ENCODE measurements at places on chromosomes 1 and 21.
A peak's percentile ranks its signal among the peaks of the same experiment; 100 is the strongest.

DNA sequence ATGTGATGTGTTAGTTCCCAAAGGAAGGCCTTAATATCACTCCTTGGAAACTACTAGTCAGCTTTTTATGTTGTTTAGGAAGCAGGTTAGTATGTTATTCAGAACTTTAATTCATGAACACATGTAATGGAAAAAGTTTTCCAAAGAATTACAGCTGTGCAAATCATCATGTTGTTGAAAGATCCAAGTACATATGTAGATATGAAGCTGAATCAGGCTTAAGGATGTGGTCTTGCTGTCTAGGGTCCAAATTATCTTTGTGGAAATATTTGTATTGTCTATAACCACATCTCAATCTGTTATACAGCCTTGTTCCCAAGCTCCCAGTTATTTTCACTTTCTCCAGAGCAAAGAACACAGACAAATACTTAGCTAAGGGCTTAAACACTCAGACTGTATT lies 231.6 kb downstream of the TPR start:
- no peaks in the 10 kb centered on the region for H3K4me1 ChIP-seq
- no peaks in the 10 kb centered on the region for H3K27me3 ChIP-seq
- no peak for DNase-seq
- no peaks in the 10 kb centered on the region for H3K36me3 ChIP-seq

DNA sequence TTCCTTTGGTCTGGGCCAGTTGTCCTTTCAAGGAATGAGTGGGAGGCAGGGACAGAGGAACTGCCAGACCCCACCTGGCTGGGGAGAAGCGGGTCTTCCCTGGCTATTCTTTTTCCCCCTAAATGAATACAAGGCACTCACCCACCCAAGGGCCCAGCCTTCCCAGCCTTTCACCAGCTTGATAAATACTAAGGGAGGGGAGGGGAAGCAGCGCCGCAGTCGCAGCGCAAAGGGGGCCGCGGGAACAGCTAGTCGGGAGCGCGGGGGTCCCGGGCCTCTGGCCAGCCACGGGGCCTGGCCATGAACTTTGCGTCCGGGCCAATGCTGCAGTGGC lies 91.3 kb upstream of the VAMP3 start:
- no peak for DNase-seq
- no peaks in the 10 kb centered on the region for H3K36me3 ChIP-seq
- no peak overlapping the region for H3K27ac ChIP-seq
- H3K27me3 ChIP-seq = peaks cover 12% of the 10 kb centered on the region
- H3K4me1 ChIP-seq = no peaks in the 10 kb centered on the region

DNA sequence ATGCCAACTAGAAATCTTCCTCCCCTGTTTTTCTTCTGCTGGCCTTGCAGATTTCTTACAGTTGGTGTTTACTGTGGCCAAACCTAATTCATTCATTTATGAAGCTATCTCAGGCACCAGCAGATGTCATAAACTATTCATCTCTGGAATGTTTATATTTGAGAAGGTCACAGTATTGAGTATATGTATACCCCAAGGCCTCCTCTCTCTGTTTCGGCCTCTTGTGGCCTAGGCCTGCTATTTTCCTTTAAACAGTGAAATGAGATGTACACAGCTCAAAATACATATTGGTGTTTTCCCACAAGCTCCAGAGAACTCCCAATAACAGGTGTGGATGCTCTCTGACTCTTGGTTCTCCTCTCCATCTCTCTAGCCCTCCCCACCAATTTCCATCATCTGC lies 520.7 kb upstream of the CAMK1G start:
- DNase-seq = no peak
- no peak overlapping the region for H3K27ac ChIP-seq
- H3K27me3 ChIP-seq = no peaks in the 10 kb centered on the region
- no peaks in the 10 kb centered on the region for H3K36me3 ChIP-seq

DNA sequence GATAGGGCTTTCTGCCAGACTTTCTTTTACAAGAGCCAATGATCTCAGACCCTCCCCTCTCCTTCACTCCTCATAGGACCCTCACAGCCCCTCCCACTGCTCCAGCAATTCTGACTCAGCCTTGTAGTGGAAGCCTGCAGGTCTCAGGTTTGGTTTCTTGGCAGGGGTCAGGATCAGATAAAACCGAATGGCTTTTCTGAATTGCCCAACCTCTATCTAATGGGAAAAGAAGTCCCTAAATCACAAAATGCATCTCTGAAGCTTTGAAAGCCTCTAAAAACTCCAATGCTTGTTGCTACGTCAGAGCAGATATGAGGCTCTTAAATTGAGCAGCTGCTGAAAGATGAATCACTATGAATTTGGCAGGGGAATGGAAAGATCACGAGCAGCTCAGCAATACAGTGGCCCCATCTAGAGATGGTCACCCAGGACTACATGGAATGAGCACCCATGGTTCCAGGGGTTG lies 74.5 kb downstream of the NID1 start:
- peaks cover 6% of the 10 kb centered on the region for H3K4me1 ChIP-seq
- peaks cover 7% of the 10 kb centered on the region for H3K36me3 ChIP-seq
- DNase-seq = no peak
- H3K27me3 ChIP-seq = peaks cover 15% of the 10 kb centered on the region
- H3K4me3 ChIP-seq = no peak overlapping the region
- H3K27ac ChIP-seq = no peak overlapping the region

DNA sequence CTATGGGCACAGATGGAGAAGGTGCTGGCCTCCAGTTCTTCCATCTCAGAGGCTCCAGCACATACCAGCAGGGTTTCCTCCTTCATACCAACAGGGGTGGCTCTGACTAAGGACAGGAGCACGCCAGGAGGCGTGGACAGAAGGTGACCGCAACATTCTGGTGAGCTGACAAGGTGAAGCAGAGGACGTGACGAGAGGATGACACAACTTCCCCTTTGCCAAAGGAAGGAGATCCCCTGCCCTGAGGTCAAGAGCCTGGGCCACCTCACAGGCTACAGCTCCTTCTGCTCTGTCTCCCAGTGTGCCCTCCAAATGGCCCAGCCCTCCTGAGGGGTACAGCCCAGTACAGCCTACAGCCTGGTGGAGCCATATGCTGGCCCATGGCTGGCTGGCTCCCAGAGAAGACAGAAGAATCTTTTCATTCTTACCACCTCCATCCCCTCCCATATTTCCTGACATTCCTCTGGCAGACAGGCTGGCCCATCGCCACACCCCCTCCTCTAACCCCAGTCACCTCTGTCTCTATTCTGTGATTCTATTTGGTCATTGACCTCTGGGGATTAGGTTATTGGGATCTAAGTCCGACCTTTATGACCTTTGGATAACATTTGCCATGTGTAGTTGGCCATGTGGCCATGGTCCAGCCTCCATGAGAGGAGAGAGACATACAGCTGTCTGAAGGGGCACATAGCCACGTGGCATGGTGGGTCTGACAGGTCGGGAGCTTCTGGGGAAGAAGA lies 5.1 kb upstream of the LAMB3 start:
- DNase-seq = no peak
- no peaks in the 10 kb centered on the region for H3K36me3 ChIP-seq
- H3K4me3 ChIP-seq = no peak overlapping the region
- no peak overlapping the region for H3K27ac ChIP-seq

GRCh38 chr1:7643530-7643929 lies 127.6 kb upstream of the VAMP3 start:
- no peak overlapping the region for H3K4me3 ChIP-seq
- H3K4me1 ChIP-seq = no peaks in the 10 kb centered on the region
- no peaks in the 10 kb centered on the region for H3K36me3 ChIP-seq

DNA sequence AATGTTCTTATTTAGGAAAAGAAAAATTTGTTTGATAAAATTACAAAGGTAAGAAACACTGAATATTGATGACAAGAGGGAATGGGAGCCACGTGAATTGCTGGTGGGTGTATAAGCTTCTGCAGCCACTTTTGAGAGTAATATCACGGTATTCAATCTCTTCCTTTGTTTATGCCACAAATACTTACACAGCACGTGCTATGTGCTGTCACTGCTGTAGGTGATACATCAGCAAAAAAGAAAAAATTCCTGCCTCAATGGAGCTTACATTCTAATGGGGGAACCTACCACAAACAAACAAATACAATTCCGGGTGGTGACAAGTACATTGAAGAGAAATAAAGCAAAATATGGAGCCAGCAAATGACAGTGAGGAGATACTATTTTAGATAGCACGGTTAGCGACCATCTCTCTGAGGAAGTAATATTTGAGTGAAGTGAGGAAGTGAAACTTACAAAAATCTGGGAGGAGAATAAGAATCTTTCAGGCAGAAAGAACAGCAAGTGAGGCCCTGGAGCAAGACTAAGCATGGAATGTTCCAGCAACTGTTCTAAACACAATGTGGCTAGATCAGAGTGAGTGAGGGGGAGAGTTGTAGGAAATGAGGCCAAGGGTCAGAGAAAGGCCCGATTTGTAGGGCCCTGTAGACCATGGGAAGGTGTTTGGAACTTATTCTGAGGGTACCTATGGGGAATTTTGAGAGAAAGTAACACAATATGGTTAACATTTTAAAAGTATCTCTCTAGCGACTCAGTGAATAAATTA lies 2.6 kb upstream of the FCRLB start:
- no peak overlapping the region for H3K4me3 ChIP-seq
- no peak overlapping the region for H3K27ac ChIP-seq
- no peaks in the 10 kb centered on the region for H3K36me3 ChIP-seq
- peaks cover 64% of the 10 kb centered on the region for H3K27me3 ChIP-seq

DNA sequence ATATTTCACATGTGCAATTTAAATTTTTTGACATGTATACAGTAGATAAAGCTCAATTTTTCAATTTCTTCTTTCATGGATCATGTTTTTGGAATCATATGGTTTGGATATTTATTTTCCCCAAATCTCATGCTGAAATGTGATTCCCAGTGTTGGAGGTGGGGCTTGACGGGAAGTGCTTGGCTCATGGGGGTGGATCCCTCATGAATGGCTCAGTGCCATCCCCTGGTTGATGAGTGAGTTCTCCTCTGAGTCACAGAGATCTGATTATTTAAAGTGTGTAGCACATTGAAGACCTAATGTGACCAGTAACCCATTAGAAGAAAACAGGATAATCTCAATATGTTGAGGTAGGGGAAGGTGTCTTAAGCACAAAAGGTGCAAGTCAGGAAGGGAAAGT lies 9.1 kb upstream of the IFI16 start:
- peaks cover 38% of the 10 kb centered on the region for H3K4me1 ChIP-seq
- no peak overlapping the region for H3K27ac ChIP-seq
- no peak for DNase-seq
- H3K27me3 ChIP-seq = no peaks in the 10 kb centered on the region
- peaks cover 13% of the 10 kb centered on the region for H3K36me3 ChIP-seq

DNA sequence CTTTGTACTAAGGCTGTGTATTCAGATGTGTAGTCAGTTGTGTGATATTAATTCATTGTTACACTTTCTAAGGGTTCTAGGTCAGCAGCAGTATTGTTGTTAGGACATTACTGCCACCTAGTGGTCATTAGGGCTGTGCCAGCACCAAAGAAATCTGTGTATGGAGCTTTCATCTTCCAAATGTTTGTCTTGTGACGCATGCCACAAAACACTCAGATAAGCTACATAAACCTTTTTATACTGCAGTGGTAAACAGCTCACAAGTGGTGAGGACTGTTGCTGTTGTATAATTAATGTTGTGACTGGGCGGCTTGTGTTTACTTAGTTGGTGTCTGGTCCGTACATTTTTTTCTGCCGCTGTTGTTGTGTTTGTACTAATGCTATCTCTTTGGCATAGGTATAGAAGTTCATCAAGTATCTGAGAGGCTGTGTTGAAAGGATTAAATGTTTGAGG lies 51.7 kb downstream of the S1PR1 start:
- H3K27ac ChIP-seq = no peak overlapping the region
- peak overlapping the region; percentile 19 for H3K4me3 ChIP-seq
- H3K36me3 ChIP-seq = peaks cover 3% of the 10 kb centered on the region
- peak; percentile 46 for DNase-seq
- H3K4me1 ChIP-seq = peaks cover 70% of the 10 kb centered on the region

DNA sequence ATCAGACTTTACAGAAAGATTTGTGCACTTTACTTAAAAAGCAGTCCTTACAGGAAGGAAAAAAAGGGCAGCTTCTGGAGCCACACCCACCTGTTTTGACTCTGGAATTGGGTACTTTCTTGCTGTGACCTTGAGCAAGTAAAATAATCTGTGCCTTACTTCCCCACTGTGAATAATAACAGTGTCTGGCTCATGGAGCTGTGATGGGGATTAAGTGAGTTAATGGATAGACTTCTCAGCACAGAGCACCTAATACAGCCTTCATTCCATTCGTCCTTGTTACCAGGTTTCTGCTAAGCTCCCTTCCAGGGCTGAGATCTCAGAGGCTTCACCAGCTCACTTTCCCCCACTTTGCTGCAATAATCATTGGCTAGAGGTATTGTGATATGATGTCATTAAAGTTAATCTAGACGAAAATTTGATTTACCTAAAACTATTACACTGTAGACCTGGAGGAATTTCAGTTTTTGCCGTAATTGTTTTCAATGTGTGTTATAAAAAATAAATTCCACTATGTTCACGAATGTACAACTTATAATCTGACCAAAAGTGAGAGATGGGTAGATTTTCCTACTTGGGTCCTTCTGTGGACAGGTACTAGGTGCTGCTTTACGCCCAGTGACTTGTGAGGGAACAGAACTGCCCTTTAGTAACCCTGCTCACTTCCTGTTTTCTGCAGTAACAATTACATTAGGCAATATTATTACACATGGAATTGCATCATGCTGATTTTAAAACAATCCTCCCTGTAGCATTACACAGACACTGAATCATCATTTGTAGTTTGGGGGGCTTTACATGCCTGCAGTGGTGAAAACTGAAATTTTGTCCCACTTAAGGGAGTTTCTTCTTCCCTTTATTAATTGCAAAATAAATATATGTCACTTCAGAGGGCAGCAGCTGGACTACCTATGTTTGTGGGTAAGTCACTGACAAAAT lies 19.7 kb upstream of the ABCG1 start:
- H3K27me3 ChIP-seq = peaks cover 14% of the 10 kb centered on the region
- peaks cover 44% of the 10 kb centered on the region for H3K4me1 ChIP-seq
- H3K36me3 ChIP-seq = peaks cover 3% of the 10 kb centered on the region
- peak overlapping the region; percentile 12 for H3K27ac ChIP-seq

Data from T-helper 2 cell treated with Interferon-gamma antibody and Interleukin-4, amounts not matched to agents 5 μg/mL and 100 μg/mL, for 36 hours (primary cell).